Cortex of kidney (tissue), 1 donor: ENCODE measurements at places on chromosomes 5 and 9.

DNA sequence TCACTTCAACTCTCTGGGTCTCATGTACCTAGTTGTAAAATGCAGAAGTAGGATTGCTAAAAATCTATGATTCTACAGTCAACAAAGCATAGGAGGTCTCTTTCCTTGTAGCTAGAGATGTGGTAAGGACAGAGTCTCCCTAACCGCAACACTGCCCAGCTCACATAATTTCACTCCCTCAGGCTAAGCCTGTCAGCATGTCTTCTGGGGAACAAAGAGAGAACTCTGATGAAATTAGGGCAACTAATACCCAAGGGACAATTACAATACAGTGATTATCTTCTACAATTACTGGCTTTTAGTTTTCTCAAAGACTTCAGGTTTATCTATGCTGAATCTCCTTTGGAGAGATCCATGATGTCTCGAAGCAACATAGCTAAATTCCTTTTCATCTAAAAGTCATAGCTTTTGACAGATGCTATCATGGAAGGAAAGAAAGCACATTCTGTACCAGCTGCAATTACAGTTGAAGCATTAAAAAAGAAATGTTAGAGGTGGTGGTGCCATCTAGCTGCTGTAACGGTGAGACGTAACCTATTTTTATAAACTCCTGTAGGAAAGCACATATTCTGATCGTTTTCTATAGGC, 141.1 kb upstream of the TARS1 start:
- no peak for DNase-seq

GRCh38 chr5:42912184-42912798, 100.6 kb upstream of the SELENOP start:
- no peak for DNase-seq

- no peak for DNase-seq
These were observed 46.5 kb upstream of the GDNF start for GRCh38 chr5:37886242-37886905.

GRCh38 chr5:159559337-159559736, 229.1 kb upstream of the IL12B start:
- no peak for DNase-seq

DNA sequence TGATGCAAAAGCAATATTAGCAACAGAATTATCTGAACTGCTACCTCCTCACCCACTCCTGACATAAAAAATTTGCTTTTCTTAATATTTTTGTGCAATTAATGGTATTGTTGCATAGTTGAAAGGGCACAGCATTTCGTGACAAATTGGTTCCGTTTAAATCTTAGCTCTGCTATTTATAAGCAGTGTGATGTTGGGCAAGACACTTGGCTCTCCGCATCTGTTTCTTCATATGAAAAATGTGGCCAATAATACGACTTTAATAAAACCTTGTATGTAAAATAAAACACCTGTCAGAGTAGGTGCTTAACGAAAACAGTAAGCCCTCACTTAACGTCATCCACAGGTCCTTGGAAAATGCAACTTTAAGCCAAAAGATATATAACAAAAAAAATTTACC, 4.2 kb downstream of the TMEM167A start:
- no peak for DNase-seq

GRCh38 chr9:72474676-72475075, 46.7 kb upstream of the TMC1 start:
- DNase-seq = no peak

- DNase-seq = no peak
These were observed 929 bp downstream of the SH3PXD2B start for GRCh38 chr5:172453206-172453985.

DNA sequence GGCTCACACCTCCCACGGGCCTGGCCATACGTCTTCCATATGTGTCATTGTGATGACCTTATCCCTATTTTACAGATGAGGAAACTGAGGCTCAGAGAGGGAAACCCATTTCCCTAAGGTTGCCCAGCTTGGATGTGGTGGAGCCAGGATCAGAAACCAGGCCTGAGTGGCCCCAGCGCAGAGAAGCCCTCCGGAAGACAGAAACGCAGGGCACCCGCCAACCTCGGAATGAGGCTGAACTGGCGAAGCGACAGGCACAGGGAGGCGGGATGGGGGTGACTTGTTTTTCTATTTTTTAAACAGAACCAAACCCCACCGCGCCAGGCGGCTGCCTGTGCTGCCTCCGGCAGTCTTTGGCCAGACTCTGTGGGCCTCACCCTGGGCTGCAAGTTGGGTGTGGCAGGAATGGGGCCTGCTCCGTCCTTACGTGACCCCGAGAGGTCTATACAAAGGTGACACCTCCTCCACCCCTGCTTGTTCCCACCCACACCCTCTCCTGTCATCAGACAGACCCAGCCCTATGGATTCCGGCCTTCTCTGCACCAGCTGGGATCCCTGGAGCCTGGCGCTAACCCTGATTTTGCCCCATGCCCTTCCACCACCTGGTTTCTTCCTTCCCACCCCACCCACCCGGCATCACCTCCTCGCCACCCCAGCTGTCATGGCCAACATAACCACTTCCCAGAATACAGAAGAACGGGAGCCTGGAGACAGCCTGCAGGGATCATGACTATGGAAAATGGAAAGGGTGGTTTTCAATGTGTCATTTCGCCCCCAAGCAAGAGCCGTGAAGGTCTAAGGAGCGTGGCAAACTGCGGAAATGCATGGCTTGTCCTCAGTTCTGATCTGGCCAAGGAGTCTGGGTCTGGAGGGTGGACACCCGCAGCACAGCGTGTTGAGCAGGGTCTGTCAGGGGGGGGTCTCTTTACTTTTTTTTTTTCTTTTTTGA, 23.6 kb downstream of the PLPP7 start:
- no peak for DNase-seq

DNA sequence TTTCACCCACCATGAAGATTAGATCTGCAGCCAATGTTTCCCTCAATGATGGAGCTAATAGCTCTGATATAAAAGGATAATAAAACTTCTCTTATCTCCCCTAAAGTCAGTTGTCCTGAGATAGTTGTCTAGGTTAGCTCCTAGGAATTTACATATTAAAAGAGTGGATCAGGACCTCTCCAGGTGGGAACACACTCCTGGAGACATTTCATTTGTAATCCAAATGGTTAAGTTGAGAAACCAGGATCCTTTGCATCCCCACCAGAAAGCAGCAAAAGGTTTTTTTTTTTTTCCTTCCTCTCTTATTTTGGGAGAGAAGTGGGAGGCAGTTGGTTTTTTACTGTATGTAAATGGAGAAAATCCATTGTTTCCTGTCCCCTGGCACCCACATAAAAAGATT, 182.5 kb upstream of the FBXL17 start:
- DNase-seq = no peak

DNA sequence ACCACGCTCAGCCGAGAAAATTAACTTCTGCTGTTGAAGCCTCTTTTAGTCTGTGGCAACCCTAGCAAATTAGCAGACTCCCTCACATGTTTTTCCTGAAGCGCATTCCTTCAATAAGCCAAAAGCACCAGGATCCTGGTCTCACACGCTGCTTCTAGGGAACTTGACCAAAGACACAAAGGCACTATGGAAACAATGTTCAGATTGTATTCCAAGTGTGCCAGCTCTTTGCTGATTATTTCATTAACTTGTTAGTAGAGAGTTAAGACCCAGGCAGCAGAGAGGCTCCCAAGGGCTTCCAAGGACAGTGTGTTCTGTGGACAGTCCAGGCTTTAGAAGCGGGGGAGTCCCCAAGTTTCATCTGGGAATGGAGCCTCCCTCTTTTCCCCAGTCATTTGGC, 94.4 kb upstream of the BASP1 start:
- no peak for DNase-seq
